ENCODE measurements at places on chromosomes 7 and 10.

DNA sequence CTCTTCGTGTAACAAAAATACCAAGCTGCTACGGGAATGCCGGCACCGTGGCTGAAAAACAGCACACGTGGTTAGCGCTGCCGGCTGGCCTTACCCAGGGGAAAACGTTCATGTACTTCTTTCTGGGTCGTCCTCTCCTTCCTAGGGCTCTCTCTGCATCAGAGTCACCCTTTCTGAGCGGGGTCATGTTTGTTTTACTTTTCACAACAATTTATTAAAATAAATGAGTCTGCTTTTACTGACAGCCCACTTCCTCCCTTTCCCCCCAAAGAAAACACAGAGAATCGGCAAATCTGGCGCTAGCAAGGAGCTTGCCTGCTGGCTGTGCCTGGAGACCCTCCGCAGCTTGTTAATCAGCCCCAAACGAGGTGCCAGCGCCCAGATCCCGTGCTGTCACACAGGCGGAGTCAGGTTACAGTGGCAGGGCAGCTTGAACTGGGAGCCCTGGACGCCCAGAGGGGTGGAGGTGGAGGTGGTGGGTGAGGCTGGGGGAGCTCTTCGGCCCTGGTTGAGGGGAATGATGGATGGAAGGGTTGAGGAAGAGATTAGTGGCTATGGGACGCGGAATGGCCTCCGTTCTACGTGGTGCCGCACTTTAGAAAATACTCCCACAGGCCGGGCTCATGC lies 162.2 kb upstream of the TNS3 start:
- no peak for DNase-seq

- DNase-seq = no peak
These were observed 42.8 kb downstream of the NIPSNAP2 start for GRCh38 chr7:56007167-56007652.

GRCh38 chr7:156152390-156152789 lies 340.1 kb upstream of the SHH start:
- DNase-seq = no peak

DNA sequence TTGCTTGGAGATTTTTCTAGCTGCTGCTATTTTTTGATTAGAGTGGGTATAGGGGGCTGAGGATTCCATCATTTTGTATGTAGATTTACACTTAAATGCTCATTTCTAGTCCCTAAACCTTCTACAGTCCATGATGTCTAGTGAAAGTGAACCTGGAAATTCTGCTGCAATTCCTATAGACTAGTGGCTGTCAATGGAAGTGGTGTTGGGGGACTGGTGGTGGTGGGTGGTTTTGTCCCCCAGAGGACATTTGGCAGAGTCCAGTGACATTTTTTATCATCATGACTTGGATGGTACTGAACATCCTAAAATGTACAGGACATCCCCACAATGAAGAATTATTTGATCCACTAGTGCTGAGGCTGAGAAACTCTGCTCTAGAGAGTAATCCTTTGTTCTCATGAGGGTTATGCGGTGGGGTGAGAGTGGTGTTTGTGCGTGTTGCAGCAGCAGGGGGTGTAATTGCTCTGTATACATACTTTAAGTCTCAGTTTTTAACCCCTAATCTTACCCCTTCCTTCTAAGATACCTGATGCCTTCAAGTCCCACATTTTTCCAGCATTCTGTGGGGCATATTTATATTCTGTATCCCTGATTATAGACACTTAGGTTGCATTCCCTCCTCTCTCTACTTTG lies 35.0 kb downstream of the KIF11 start:
- no peak for DNase-seq

DNA sequence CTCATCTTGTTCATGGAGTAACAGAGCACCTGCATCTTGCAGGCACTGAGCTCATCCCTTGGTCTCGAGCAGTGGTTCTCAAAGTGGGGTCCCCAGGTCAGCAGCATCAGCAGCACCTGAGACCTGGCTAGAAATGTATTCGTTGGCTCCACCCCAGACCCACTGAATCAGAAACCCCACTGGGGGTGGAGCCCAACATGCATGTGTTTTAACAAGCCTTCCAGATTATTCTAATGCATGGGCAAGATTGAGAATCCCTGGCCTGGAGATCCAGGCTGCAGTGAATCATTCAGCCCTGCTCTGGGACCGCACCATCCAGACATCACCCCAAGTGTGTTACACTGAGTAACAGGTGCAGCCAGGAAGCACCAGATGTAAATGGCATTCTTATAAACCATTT lies 85.1 kb upstream of the PPIF start:
- DNase-seq = no peak

DNA sequence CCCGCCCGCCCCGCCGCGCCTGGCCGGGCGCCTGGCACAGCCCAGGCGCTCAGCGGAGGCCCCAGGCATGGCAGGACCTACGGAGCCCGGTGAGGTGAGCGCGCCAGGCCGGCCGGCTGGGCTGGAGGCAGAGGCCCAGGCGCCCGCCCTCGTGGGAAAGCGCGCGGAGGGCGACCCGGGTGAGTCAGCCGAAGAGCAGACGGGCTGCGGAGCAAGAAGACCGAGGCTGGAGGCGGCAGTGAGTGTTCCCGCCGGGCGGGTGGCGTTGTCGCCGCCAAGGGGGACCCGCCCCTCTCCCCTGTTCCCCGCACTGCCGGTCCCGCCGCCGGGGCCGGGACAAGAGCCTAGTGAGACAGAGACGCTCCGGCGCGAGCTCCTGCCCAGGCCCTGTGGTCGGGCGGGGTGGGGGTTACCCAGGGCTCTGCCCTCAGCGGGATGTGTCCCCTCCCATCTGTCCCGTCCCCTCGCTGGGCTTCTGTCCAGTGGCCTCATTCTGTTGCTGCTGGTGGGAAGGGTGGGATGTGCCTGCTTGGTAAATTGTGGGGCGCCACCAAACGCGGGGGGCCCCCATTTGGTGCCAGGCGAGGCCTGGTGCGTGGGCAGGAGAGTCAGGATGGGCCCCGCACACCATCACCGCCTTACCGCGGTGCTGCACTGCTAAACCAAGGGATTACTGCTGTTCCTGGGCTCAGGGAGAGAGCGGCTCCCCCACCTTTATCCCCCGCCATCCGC lies 17.0 kb upstream of the NODAL start:
- peak; percentile 54 for DNase-seq

DNA sequence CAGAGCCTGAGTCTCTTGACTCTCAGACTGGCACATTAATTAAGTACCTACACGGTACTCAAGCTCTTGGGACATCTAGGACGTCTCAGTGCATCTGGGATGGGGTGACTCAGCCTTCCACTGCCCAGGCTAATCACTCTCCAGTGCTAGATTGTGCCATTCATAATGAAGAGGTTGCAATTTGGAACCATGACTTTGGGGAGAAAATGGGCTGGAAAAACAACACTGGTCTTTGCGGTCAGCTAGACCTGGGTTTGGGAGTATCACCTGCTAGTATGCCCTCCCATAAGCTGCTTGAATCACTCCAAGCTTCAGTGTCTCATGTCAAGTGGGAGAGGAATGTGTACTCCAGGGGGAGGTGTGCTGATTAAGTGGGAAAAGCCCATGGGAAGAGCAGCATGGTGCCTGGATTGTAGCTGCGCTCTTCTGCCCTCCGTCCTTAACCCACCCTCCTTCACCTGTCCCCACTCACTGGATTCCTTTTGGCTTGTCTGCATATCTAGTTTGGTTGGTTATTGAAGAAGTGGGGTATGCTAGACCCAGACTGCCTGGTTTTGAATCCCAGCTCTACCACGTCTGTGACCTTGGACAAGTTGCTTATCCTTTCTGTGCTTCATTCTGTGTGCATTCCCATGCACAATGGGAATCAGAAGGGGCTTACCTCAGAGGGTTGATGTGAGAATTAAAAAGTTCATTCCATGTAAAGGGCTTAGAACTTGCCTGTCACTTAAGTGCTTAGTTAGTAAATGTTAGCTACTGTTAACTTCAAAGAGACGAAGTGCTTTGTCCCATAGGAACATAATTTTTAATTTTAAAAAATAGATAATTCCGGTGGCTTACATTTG lies 3.8 kb downstream of the NFE2L3 start:
- DNase-seq = peak; percentile 43

DNA sequence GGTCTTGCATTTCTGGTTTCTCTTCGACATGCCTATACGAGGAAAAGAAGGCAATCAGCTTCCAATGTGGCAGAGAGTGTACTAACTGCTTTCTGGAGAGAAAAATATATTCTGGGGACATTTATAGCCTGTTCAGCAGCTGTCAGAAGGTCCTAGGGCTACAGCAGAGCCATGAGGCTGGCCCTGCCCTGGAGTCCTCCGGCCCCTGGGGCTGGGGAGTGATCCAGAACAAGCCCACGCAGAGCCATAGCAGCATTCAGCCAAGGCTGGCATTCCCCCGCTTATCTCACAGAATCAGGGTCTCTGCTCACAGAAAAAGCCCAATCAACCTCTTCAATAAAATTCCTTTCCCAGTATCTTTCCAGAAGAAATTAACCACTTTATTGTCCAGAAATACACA lies 48.9 kb downstream of the FZD1 start:
- DNase-seq = no peak

DNA sequence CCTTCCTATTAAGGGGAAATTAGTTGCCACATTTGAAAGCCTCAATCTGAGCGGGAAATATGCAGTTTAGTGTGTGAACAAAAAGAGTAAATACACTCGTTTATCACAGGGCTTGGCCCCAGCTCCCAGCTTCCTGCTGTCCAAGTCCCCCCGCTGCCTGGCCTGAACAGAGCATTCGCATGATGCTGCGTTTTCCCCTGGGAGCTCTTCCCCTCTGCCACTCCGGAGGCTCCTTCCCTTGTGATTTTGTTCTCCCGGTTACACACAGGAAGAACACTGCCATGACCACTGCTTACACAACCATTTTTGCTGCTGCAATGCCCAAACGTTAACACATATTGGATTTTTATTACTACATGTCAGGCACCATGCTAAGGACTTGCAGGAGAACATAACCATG lies 120.7 kb upstream of the ADARB2 start:
- no peak for DNase-seq

DNA sequence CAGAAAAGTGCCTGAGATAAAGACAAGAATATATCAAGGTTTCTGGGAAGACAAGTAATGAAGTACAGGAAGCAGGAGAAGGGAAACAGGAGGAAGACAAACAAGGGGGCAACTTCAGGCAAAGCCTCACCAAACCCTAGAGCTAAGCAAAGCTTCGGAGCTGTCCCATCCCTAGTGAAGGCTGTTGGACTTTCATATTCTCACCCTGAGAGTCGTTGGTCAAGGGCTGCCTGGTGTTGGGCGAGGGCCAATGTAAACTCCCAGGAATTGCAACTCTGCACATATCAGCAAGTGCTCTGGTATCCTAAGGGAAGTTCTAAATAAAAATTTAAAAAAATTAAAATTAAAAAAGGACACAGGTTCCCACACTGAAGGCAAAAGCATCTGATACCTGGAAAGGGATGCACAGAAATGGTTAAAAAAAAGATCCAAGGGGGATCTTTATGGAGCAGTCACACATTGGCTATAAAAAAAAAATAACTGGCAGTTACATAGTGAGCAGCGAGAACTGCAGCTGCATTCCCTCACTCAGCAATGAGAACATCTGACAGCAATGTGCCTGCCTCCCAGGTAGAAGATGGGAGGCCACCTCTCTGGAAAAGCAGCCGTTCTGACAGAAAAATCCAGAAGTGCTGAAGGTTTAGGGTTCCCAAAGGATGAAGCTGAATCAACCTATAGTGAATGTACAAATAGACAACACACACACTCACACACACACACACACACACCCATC lies 304.7 kb downstream of the WDR11 start:
- DNase-seq = no peak

DNA sequence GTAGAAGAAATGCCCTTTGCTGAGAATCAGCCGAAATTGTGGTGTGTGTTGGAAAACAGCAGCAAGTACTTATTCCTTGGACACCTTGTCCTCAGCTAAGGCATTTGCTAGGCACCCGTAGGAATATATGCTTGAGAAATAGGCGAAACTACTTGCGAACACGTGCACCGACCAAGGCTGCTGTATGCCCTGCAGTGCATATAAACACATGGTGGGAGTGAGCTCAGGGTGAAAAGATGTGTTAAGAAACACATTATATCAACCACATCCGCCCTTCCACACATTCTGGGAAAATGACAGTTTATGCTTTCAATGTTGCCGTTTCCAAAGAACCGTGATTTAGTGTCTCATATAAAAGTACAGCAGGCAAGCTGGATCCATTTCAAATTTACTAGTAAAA lies 199.2 kb downstream of the JCAD start:
- no peak for DNase-seq

DNA sequence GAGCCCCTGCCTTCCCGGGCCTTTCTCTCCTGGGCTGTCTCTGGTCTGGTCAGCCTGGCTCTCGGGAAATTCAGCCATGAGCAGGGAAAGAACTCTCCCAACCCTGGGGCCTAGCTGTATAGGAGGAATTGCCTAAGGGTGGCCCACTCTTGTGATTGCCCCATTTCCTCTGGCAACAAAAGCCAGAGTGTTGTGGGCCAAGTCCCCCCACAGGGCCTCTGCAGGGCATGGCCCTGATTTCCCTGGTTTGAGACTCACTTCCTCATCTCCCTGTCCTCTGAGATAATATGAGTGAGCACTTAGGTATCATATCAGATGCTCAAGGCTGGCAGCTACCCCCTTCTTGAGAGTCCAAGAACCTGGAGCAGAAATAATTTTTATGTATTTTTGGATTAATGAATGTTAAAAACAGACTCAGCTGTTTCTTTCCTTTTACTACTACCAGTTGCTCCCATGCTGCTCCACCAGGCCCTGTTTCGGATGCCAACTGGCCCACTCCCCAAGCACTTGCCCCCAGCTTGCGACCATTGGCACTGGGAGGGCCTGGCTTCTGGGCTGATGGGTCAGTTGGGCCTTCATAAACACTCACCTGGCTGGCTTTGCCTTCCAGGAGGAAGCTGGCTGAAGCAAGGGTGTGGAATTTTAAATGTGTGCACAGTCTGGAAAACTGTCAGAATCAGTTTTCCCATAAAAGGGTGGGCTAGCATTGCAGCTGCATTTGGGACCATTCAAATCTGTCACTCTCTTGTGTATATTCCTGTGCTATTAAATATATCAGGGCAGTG lies 11.4 kb downstream of the IRF5 start:
- no peak for DNase-seq

DNA sequence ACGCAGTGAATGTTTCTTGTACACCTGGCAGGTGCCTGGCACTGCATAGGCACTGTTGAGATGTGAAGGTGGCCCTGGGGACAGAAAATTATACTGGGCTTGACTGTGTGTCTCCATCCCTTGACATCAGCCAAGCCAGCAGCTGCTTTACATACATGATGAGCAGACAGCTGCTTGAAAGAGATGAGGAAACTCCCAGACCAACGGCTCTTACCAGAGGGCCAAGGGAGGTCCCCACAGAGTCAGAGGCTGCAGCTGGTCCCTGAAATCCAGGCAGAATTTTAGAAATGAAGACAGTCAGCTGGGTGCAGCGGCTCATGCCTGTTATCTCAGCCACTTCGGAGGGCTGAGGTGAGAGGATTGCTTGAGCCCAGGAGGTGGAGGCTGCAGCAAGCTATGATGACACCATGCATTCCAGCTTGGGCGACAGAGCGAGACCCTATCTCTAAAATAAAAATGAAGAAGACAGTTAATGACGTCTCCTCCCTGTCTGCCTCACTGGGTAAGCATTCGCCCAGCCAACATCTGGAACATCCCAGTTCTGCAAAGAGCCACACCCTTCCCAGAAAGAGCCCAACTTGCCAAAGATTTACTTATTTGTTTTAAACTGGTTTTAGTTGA lies 17.6 kb downstream of the LIMK1 start:
- no peak for DNase-seq
